ENCODE measurements at places on chromosomes 7 and 10.

DNA sequence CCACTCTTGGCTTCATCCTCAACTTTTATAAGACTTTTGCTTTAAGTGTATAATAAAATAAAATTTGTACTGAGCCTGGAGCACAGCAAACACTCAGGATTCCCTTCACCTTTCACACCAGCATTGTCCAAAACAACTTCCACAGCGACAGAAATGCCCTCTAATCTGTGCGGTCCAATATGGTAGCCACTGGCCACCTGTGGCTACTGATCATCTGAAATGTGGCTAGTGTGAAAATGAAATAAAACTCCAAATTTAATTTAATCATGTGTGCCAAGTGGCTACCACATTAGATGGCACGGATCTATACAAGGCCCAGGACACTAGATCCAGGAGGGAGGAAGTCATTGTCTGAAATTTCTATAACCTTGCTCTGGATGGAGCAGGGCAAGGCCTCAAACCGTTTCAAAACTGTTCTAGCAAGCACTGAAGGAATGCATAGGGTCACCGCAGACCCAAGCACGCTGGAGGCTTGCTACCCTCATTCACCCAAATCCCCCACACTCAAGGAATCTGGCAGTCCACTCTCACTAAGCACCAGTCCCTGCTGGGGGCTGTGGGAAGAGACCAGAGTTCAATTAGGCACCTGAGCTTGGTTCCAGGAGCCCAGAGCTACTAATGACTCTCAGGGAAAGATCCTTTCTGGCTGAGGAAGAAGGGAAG is 6.3 kb upstream of the MYO1G start:
- peak overlapping the region; percentile 78 for H3K4me3 ChIP-seq
- H3K27ac ChIP-seq: peak overlapping the region; percentile 51
- no peak for DNase-seq
- H3K27me3 ChIP-seq: no peaks in the 10 kb centered on the region
- H3K4me1 ChIP-seq: peaks cover 44% of the 10 kb centered on the region
- H3K36me3 ChIP-seq: peaks cover 13% of the 10 kb centered on the region

DNA sequence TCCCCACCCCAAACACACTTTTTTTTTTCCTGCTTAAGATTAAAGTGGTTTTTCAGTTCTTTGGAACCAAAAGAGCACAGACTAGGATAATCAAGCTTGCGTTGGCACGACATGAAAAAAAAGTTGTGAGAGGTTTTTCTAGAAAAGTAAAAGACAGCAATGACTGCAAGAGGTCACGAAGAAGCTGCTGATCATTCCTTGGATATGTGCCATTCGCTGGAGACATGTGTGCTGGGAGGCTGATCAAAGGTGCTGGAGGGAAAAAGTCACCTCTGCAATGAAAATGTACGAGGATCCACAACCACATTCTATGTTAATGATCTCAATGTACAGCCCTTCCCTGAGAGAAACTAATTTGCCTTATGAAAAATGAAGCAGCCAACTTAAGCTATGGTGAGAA is 5.4 kb downstream of the AKR1B1 start:
- H3K36me3 ChIP-seq: 0 out of 2 replicates have a peak, but pooled peaks cover 4% of the 10 kb centered on the region
- no peak overlapping the region for H3K4me3 ChIP-seq
- no peak overlapping the region for H3K27ac ChIP-seq
- no peak for DNase-seq
- no peaks in the 10 kb centered on the region for H3K27me3 ChIP-seq

GRCh38 chr7:38628630-38629385 is 2.4 kb downstream of the AMPH start:
- no peak for DNase-seq
- no peak overlapping the region for H3K4me3 ChIP-seq
- no peaks in the 10 kb centered on the region for H3K27me3 ChIP-seq
- no peak overlapping the region for H3K27ac ChIP-seq
- H3K36me3 ChIP-seq: no peaks in the 10 kb centered on the region

GRCh38 chr10:52316500-52316899 is 2.4 kb downstream of the DKK1 start:
- H3K36me3 ChIP-seq: no peaks in the 10 kb centered on the region
- no peak overlapping the region for H3K27ac ChIP-seq
- H3K4me3 ChIP-seq: no peak overlapping the region
- DNase-seq: no peak
- peaks cover 5% of the 10 kb centered on the region for H3K27me3 ChIP-seq
- H3K4me1 ChIP-seq: peaks cover 3% of the 10 kb centered on the region

DNA sequence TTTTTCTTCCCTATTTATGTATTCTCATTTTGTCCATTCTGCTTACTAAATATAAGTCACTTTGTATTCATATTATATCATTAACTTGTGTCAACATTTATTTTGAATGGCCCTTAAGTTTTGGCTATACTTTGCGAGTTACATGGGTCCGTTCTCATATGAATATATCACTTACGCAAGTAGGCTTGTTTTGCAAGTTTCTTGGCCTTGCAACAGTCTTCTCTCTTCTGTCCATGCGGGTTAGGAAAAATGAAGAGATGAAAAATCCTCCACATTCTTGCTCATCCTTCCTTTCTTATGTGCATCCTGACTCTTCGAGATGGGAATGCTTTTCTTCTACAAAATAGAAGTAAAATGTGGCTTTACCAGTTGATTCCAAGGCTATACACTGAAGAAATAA is 82.8 kb downstream of the GPR158 start:
- no peaks in the 10 kb centered on the region for H3K36me3 ChIP-seq
- no peak overlapping the region for H3K27ac ChIP-seq
- no peak for DNase-seq
- H3K4me3 ChIP-seq: no peak overlapping the region
- no peaks in the 10 kb centered on the region for H3K4me1 ChIP-seq
- no peaks in the 10 kb centered on the region for H3K27me3 ChIP-seq

- no peak overlapping the region for H3K27ac ChIP-seq
- H3K4me3 ChIP-seq: no peak overlapping the region
- DNase-seq: no peak
- no peaks in the 10 kb centered on the region for H3K4me1 ChIP-seq
These were observed 509.5 kb downstream of the RPS24 start for GRCh38 chr10:78543031-78543748.

DNA sequence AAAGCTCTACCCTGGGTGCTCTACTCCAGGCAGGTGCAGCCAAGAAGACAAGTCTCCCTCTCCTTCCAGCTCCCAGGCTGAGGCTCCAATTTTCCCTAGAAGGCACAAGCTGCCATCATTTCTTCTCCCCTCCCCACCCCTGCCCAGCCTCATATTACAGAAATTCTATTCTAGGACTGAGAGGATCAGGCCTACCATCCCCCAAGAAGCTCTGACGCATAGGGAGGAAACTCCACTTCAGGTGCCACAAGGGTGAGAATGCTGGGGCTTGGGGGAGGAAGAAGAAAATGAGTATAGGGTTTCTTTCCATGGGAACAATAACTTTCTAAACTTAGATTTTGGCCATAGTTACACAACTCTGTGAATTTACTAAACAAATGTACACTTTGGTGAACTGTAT is 35.3 kb downstream of the FEZF1 start:
- H3K27ac ChIP-seq: no peak overlapping the region
- no peaks in the 10 kb centered on the region for H3K27me3 ChIP-seq
- no peak for DNase-seq
- H3K4me3 ChIP-seq: no peak overlapping the region
- H3K36me3 ChIP-seq: no peaks in the 10 kb centered on the region

DNA sequence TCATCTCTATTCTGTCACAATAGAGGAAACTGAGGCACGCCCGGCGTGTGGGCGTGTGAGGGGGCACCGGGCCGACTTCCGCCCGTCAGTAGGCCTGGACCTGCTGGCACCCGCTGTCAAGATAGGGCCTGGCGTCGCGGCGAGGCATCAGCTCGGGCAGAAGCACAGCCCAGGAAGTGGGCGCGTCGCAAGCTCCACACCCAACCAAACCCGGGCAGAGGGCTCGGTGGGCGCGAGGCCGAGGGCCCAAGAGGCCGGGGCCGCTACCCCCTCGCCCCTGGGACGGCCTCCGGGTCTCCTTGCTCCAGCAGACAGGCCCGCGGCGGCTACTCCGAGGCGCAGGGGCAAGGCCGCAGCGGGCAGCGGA is 91.2 kb downstream of the SPAG6 start:
- H3K27me3 ChIP-seq: no peaks in the 10 kb centered on the region
- DNase-seq: no peak
- H3K4me3 ChIP-seq: peak overlapping the region; percentile 75
- peaks cover 7% of the 10 kb centered on the region for H3K4me1 ChIP-seq
- peak overlapping the region; percentile 83 for H3K27ac ChIP-seq

DNA sequence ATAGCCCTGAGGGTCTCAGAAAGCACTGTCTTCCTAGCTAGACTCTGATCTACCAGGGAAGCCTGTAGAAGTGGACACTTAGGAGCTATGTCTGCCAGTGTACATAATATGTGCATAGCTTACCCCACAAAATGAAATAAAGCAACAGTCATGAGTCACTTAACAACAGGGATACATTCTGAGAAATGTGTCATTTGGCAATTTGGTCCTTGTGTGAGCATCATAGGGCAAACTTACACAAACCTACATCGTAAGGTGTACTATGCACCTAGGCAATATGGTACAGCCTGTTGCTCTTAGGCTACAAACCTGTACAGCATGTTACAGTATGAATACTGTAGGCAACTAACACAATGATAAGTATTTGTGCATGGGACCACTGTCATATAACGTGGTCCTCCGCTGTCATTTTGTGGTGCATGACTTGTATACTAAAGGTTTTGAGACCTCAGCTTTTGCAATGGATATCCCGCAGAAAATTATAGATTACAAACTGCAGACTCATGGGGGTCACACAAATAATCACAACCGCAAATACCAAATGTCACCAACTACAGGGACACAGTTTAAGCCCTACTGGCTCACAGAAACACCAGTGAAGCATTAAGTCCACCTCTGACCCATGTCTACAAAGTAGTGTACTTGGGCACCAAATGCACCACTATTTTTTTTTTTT is 1.7 kb downstream of the URGCP start:
- no peaks in the 10 kb centered on the region for H3K27me3 ChIP-seq
- no peak overlapping the region for H3K27ac ChIP-seq
- DNase-seq: no peak
- no peaks in the 10 kb centered on the region for H3K36me3 ChIP-seq

GRCh38 chr7:48611993-48612392 is 312.4 kb upstream of the CDC14C start:
- no peak overlapping the region for H3K4me3 ChIP-seq
- no peak overlapping the region for H3K27ac ChIP-seq
- no peaks in the 10 kb centered on the region for H3K27me3 ChIP-seq
- no peaks in the 10 kb centered on the region for H3K4me1 ChIP-seq
- H3K36me3 ChIP-seq: no peaks in the 10 kb centered on the region

GRCh38 chr7:90661290-90662151 is 65.4 kb downstream of the CDK14 start:
- no peaks in the 10 kb centered on the region for H3K36me3 ChIP-seq
- no peaks in the 10 kb centered on the region for H3K4me1 ChIP-seq
- DNase-seq: no peak
- no peak overlapping the region for H3K27ac ChIP-seq
- H3K27me3 ChIP-seq: no peaks in the 10 kb centered on the region

GRCh38 chr7:98324782-98325181 is 43.3 kb downstream of the BRI3 start:
- H3K4me1 ChIP-seq: no peaks in the 10 kb centered on the region
- H3K27me3 ChIP-seq: no peaks in the 10 kb centered on the region
- H3K27ac ChIP-seq: no peak overlapping the region
- H3K36me3 ChIP-seq: no peaks in the 10 kb centered on the region

DNA sequence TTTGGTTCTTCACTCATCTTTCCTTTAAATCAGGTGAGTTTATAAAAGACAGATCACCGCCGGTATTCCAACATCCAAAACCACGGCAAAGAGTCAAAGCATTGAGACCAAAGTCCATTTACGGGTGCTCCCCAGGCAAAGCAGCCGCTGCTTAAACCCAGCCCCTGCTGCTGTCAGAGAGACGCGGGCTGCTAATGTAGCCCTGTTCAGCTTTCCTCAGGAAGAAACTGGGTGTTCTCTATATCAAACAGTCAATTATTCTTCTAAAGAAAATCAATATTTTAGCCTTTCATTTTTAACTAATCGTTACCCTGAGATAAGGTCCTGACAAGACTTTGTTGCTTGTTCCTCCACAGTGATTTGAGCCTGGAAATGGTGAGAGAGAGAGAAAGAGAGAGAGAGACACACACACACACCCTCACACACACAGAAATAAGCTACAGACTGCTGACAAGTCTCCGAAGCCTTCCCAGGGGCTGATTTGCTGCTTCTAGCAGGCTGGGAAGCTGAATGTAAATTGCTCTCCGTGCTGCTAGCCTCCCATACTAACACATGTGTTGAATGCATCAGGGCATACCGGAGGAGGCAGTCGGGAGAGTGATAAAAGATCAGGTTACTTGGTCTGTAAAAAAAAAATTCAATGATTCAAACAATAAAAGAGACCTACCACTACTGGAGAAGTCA is 183.0 kb upstream of the ANK3 start:
- DNase-seq: peak; percentile 15
- no peaks in the 10 kb centered on the region for H3K27me3 ChIP-seq
- H3K4me1 ChIP-seq: peaks cover 28% of the 10 kb centered on the region
- H3K36me3 ChIP-seq: no peaks in the 10 kb centered on the region
- peak overlapping the region; percentile 30 for H3K27ac ChIP-seq

- H3K36me3 ChIP-seq: no peaks in the 10 kb centered on the region
- no peaks in the 10 kb centered on the region for H3K4me1 ChIP-seq
- H3K27ac ChIP-seq: no peak overlapping the region
- H3K27me3 ChIP-seq: no peaks in the 10 kb centered on the region
- no peak for DNase-seq
These were observed 142.7 kb downstream of the ELFN1 start for GRCh38 chr7:1812509-1813393.

GRCh38 chr7:78095549-78095948 is 297.0 kb downstream of the PHTF2 start:
- H3K4me3 ChIP-seq: no peak overlapping the region
- no peak overlapping the region for H3K27ac ChIP-seq

GRCh38 chr10:28363376-28363775 is 60.5 kb upstream of the MPP7 start:
- no peak overlapping the region for H3K27ac ChIP-seq
- H3K27me3 ChIP-seq: peaks cover 29% of the 10 kb centered on the region
- no peaks in the 10 kb centered on the region for H3K36me3 ChIP-seq
- H3K4me1 ChIP-seq: peaks cover 21% of the 10 kb centered on the region
- H3K4me3 ChIP-seq: no peak overlapping the region
- DNase-seq: no peak

DNA sequence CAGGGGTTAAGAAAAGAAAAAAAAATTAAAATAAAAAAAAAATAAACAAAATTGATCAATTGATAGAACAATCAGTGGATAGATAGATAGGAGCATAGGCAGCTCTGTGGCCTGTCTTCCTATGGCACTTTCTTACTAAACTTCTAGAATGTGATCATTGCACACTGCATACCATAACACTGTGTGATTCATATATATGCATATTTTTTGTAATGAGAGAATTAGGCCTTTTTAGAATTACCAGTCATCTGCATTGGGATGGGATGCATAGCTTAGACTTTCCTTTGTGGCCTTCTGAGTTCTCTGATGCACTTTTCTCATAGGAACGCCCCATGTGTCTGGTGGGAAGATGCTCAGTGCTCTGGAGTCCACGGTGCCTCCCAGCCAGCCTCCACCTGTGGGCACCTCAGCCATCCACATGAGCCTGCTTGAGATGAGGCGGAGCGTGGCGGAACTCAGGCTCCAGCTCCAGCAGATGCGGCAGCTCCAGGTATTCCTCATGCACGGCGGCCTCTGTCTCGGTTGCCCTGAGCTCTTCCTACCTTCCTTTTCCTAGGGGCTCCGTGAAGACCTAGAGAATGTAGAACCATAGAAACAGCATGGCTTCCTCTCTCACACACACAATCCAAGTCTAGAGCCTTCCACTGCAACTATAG is 222.5 kb downstream of the ARHGAP21 start:
- H3K36me3 ChIP-seq: no peaks in the 10 kb centered on the region
- 0 out of 2 replicates have a peak, but pooled peaks cover 5% of the 10 kb centered on the region for H3K4me1 ChIP-seq
- H3K4me3 ChIP-seq: no peak overlapping the region
- H3K27me3 ChIP-seq: no peaks in the 10 kb centered on the region
- H3K27ac ChIP-seq: no peak overlapping the region
- DNase-seq: no peak
